ENCODE measurements at places on chromosomes 7 and 10.

GRCh38 chr10:73875139-73875475 lies 752 bp upstream of the CAMK2G start:
- peak; percentile 65 for DNase-seq

- DNase-seq, result no peak
Measured at GRCh38 chr7:70389531-70390151, 742.3 kb upstream of the GALNT17 start.

DNA sequence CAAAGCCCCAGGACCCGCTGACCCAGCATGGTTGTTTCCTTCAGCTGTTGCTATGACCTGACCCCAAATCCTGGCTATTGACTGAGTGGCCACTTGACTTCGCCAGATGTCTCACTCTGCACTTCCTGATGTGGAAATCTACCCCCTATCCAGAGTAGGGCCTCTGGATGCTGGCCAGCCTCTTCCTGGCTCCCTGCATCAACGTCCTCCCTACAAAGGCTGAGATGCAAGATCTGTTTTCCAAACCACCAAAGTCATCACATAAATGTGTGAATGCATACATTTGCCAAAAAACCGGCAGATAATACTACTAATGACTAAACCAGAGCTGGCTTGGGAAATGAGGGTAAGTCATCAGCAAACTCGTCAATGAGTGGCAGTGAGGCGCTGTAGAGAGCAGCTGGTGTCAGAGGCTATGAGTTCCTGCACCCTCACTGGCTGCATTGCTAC lies 70.4 kb downstream of the PYROXD2 start:
- DNase-seq, result no peak

- no peak for DNase-seq
Measured at GRCh38 chr10:1369665-1370064, 313.5 kb downstream of the WDR37 start.

GRCh38 chr10:132809232-132810140 lies 23.5 kb upstream of the NKX6-2 start:
- DNase-seq, result peak; percentile 0

- DNase-seq, result no peak
Measured at GRCh38 chr7:6542368-6542767, 8.9 kb downstream of the GRID2IP start.

DNA sequence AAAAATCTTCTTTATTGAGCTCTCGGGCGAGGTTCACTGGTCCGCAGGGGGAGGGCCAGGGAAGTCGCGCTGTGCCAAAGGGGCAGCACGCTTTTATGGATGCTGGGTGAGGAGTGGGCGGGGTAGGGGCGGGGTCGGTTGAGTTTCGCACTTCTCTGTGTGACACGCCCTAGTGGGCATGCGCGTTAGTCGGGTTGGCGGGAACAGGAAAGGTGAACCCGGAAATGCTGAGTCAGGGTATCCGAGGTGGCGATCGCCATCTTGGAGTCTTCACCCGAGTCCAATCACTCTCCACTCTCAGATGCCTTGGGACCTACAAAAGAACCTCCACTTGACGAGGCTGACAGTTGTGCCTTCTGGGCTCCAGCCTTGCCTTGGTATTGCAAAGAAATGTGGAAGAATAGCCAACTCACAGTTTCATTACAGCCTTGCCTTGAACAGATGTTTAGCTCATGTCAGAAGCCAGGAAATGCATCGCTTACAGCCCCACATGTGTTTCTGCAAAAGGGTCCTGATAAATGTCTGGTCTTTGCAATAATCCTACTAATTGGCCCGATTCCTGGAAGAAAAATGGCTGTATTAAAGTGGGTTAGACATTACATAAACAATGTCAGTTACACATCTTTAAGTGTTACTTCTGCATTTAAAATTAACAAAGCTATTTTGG lies 64.1 kb downstream of the AHR start:
- DNase-seq, result no peak

DNA sequence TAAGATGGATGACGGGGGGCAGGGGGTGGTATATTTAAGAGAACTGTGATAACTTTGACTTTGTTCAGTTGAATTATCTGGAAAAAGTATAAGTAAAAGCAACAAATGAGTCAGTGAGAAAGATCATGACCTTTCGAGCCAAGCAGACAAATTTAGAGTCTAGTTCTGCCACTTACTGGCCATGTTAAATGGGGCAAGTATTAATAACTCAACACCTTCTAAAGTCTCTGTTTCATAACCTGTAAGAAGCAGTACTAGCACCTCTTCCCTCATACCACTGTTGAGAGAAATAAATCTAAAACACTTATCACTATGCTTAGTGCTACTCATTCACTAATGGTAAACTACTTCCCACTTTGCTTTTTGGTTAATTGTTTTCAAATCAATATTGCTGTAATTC lies 604.4 kb upstream of the LRRN3 start:
- no peak for DNase-seq

DNA sequence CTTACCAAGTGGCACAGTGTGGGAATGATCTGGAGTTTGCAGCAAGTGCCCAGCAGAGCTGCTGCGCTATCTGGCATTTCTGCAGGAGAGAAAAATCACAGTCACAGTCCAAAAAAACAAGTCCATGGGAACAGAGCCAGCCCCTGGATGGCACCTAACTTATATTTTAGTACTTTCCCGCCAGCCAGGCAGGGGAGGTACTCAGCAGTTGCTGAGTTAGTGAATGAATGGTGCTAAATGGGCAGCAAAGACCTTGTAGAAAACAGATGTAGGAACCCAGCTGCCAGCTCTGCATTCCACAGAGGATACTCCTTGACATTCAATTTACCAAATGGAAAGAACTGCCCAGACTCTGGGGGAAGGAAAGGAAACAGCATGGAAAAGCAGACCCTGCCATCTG lies 54.5 kb downstream of the GSDME start:
- DNase-seq, result no peak

DNA sequence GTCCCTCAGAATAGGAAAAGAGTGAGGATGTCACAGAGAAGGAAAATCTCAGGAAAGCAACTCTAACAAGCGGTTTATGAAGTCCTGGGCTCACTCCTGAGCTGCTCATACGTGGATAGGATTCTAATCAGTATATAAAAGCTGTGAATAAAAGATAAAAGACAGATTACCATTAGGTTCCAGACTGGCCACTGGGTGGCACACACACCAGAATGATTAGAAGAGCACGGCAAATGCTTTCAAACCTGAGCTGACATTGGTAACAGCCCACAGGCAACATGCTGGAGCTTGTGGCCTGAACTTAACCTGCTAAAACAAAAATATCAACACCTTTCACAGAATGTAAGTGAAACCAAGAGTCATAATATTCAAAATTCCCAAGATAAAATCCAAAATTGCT lies 370.8 kb downstream of the GRID1 start:
- no peak for DNase-seq

GRCh38 chr10:22713853-22714478 lies 412 bp downstream of the PIP4K2A start:
- no peak for DNase-seq

- DNase-seq, result no peak
Measured at GRCh38 chr7:13262929-13263530, 575.6 kb downstream of the ARL4A start.

DNA sequence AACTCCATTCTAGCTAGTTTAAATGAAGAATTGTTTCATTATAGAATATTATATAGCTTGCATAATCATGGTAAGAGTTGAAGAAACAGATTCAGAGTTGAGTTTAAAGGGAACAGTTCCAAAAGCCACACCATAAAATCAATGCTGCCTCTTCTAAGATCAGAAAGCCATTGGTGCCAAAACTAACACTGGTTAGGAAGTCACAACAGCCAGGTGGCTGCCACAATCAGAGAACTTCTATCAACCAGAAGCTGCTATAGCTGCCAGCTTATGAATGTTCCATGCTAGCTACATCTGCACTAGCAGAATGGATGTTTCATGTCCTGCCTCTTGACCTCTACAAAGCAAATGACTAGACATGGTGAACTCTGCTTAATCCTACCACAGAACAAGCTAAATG lies 583.1 kb upstream of the LRRN3 start:
- DNase-seq, result no peak

DNA sequence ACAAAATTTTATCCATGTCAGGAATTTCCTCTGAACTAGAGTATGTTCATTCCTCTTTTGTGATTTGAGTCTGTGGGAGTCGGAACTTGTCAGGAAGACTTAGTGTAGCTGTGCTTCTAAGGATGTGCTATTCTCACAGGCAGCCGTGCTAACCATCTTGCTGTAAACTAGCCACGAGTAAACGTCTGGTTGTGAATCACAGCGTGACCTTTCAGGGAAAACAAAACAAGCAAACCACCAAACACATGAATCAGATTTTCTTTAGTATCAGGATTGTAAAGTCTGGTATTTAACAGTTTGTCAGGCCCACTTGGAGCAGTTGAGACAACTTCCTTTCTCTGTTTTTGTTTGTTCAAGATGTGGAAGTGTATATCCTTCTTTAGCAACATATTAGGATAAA lies 32.0 kb downstream of the AUTS2 start:
- no peak for DNase-seq

- no peak for DNase-seq
Measured at GRCh38 chr7:42068554-42069280, 168.3 kb downstream of the GLI3 start.

DNA sequence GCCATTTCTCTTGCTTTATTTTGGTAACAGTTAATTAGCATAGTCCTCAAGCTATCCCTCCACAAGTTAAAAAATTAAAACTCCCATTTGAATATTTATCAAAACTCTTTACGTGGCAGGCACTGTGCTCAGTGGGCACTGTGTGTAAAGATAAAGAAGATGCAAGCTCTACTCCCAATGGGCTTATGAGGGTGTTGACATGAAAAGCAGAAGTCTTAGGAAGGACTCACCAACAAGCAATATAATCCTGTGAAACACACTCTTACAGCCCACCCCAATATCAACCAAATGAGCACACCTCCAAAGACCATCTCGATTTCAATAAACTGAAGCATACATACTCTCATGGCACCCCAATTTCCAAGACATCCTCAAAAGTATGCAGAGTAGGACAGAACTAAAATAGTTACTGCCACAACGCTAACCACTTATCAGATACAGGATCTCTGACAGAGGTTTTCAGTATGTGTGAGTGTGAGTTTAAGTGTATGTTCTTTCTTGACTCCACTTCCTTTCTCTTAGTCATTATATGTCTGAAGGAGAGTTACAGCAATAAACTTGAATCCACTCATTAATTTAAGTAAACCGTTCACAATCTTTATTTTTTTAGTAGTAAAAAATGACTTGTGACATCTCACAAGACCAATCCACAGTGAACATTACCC lies 120.0 kb downstream of the PDE1C start:
- no peak for DNase-seq

DNA sequence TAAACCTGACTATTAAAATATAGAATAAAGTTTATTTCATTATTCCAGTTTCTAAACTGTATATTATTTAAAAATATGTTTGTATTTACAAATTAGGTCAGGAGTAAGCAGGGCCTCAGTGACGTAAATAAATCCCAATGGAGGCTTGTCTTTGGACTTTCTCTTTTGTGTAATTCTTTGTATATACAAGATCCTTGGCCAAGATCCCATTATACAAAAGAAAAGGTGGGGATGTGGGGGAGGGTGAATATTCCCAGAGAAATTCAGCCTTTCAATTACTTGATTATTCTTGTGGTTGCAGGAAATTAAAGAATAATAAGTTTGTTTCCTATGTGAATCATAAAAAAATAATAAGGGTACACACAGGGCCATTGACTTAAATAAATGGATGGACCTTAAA lies 178.7 kb upstream of the PRPS1L1 start:
- no peak for DNase-seq

- DNase-seq, result no peak
Measured at GRCh38 chr7:134176037-134176350, 48.9 kb downstream of the LRGUK start.

DNA sequence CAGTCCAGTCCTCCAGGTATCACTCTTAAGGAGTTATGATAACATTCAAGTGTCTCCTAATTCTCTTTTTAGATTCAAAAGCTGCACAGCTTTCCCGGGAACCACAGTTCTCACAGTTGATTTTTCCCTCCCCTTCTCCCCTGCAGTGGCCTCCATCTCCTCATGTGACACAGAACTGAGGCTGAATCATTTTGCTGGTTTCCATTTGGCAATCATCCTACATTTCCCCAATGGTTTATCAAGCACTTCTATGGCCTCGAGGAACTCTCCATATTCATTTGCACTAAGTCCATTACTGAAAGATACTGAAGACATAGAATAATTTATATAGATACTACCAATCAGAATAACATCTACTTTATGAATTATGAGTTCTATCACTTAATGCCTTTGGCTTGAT lies 484.9 kb downstream of the GPAM start:
- no peak for DNase-seq

Data from naive thymus-derived CD8-positive, alpha-beta T cell (primary cell).